Activated CD4-positive, alpha-beta T cell treated with anti-CD3 and anti-CD28 coated beads for 36 hours (primary cell): ENCODE measurements at places on chromosomes 4 and X. TPM values are rescaled to one million over a fixed set of nuclear protein-coding genes. Genes with fewer than 3 reads are reported as not detected.

The CXCL9 gene
- 0.23 TPM for total RNA-seq

- no peak for DNase-seq
Measured at GRCh38 chrX:73768160-73768559, 205.2 kb downstream of the CHIC1 start.

GRCh38 chr4:2871466-2871865 is 27.8 kb downstream of the ADD1 start:
- no peak for DNase-seq

The SOD3 gene
- total RNA-seq: not detected

DNA sequence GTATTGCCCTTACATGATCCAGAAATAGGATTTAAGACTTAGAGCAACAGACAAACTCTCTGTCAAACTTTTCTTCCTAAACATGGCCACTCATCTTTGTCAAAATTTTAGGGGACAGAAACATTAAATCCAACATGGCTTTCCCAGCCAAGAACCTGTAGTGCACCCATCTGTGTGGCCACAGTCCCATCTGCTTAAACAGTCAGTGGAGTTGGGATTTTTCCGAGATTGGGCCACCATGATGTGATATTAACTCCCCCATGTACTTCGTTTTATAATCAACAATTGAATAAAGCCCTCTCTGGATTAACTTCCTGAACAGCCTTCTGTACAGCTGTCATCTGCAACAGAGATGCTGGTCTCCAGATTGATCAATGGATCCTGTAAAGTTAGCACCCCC is 28.9 kb downstream of the TMEM144 start:
- no peak for DNase-seq

DNA sequence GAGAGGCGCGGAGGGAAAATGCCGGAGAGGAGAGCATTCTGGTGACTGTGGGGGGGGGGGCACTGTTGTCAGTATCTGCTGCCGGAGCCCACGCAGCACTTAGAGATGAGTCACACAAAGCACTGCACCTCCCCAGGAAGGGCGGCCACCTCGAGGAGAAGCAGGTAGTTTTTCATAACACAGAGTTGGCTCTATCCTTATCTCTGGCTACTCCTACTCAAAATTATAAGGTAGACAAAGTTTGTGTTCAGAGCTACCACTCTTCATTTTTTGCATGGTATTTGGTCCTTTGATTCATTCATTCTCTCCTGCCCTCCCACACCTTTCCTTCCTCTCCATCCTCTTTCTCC is 76.2 kb upstream of the SCOC start:
- peak; percentile 8 for DNase-seq

DNA sequence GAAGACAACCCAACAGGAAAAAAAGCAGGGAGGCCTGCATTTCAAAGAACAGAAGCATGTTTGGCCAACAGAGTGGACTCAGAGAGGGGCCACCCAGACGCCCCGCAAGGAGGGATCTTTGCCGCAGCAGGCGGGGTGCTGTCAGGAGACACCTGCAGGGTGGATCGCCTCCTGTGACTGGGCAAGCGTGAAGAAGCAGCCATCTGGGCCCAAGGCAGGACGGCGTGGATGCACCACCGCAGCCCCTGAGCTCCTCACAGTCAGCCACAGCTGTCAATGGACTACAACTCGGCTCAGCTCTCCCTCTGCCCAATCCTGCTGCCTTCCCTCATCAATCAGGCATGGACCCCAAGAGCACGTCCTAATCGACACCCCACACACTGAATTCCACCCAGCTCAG is 32.0 kb upstream of the MAN2B2 start:
- DNase-seq: no peak

The SPATA4 gene
- not detected for total RNA-seq

DNA sequence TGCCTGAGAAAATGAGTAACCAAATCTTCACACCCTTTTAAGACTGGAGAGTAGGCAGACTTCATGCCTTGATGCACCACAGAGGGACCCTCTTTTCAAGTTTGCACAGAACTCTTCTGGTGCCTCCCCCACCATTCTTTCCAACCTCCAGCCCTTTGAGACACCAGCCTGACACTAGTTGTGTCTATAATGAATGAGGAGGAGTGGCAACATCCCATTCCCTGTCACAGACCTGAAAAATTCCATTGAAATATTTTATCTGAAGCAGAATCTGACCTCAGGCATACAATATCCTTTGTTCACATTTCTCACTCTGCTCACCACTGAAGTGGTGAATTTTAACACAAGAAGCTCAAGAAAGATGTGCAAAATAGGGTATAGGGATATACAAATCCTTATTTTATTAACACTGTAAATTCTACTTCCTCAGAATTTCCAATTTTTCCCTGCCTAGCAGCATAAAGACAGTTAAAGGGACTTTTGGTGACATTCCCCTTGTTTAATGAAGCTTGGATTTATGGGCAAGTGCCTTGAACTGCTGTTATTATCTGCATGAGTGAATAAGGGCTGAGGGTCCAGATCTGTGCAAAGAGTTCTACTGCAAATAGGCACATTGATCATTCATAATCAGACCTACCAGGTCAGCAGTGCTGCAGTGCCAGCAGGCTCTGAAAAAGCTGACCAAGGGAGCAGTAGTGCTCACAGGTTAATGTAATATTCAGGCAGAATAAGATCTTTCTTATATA is 149.9 kb upstream of the PAQR3 start:
- no peak for DNase-seq

DNA sequence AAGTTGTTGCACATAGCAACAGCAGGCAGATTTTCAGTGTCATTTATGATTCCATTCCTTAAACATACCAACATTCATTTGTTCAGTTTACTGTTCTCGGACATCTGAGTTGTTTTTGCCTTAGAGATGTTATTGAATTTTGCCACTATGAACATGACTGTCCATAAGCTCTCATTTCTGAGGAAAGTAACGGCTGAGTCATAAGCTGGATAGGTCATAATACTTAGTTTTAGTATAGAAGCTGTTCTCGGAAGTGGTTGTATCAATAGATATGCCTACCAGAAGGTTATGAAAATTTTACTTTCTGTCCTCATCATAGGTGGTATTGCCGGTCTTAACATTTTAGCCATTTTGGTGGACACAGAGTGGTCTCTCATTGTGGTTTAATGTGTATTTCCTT is 157.1 kb upstream of the CLNK start:
- no peak for DNase-seq

The AR gene
- not detected for total RNA-seq

The RPL9 gene
- 2,369 TPM for total RNA-seq
